Activated CD8-positive, alpha-beta T cell treated with anti-CD3 and anti-CD28 coated beads, Interleukin-2, amount 10 ng/mL, durations not matched to agents 7 days and 5 days (primary cell): ENCODE measurements at places on chromosomes 2 and 18. TPM values are rescaled to one million over a fixed set of nuclear protein-coding genes. Genes with fewer than 3 reads are reported as not detected.

GRCh38 chr2:23200068-23200786 is 184.8 kb upstream of the KLHL29 start:
- DNase-seq, result no peak
- no peak overlapping the region for H3K27ac ChIP-seq
- H3K4me3 ChIP-seq, result no peak overlapping the region
- no peaks in the 10 kb centered on the region for H3K36me3 ChIP-seq

- H3K4me1 ChIP-seq, result no peaks in the 10 kb centered on the region
- no peaks in the 10 kb centered on the region for H3K36me3 ChIP-seq
- peaks cover 5% of the 10 kb centered on the region for H3K27me3 ChIP-seq
- no peak for DNase-seq
Observed at GRCh38 chr2:215626063-215626462, 190.2 kb upstream of the FN1 start.

GRCh38 chr2:118642501-118642900 is 204.9 kb downstream of the EN1 start:
- H3K27ac ChIP-seq, result no peak overlapping the region
- H3K4me3 ChIP-seq, result no peak overlapping the region
- no peaks in the 10 kb centered on the region for H3K4me1 ChIP-seq

The LAPTM4A gene
- total RNA-seq, result 19.8 TPM
